Stimulated activated CD8-positive, alpha-beta memory T cell treated with anti-CD3 and anti-CD28 coated beads, Interleukin-7, amount 100 ng/mL, for 4 hours (primary cell): ENCODE measurements at places on chromosomes 12 and 14.

- no peak for DNase-seq
Measured at GRCh38 chr12:87520968-87521367, 508.2 kb downstream of the C12orf50 start.

- no peak for DNase-seq
Measured at GRCh38 chr12:121346747-121347146, 5.5 kb downstream of the ANAPC5 start.

DNA sequence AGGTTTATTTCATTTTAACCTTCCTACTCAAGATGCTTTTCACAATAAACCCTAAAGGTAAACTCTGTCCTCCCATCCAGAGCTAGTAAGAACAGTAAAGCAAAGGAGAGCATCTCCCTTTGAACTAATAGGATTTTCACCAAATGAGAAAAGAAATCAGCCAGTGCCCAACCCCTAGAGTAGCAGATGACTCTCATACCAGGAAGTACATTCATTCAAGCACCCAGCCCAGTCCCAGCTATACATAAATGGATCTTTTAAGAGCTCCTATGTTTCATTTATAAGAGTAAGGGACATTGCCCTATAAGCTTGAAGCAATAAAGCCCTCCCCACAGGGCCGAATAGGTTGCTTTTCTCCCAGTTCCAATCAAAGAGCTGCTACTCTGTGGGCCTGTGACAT, 7.6 kb downstream of the BAZ2A start:
- no peak for DNase-seq

- DNase-seq, result no peak
Measured at GRCh38 chr12:50006754-50007442, 18.4 kb downstream of the RACGAP1 start.

- DNase-seq, result no peak
Measured at GRCh38 chr14:69613312-69614073, 2.1 kb downstream of the SUSD6 start.

GRCh38 chr12:7479771-7480170, 23.8 kb downstream of the CD163 start:
- no peak for DNase-seq

DNA sequence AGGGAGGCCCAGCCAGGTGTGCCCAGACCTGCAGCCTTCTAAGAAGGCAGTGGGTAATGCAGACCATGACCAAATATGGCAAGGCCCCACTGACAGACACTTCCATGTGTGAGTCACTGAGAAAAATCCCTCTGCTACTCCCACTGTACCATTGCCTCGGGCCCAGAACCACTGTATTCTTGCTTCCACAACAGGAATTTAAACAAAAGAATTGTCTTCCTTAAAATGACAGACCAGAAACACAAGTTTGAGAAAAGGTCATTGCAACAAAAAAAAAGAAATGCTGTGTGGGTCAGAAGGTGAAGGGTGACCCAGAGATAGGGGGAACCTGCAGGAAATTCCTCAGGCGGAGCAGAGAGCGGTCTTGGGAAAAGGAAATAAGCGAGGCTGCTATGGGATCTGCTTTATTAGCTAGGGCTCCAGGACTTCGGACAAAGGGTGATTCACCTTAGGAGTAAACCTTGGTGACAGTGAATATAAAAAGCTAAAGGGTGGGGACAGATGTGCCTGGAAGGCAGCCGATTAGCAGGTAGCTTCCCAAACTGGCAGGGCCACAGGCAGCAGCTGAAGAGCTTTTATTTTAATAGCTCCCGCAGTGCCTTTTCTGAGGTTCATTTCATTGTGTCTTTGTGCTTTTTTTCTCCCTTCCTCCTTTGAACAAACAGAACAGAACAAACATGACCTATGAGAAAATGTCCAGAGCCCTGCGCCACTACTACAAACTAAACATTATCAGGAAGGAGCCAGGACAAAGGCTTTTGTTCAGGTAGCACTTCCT, 185.3 kb upstream of the BCL2L14 start:
- DNase-seq, result no peak

GRCh38 chr12:828726-829395, 76.5 kb downstream of the WNK1 start:
- no peak for DNase-seq

DNA sequence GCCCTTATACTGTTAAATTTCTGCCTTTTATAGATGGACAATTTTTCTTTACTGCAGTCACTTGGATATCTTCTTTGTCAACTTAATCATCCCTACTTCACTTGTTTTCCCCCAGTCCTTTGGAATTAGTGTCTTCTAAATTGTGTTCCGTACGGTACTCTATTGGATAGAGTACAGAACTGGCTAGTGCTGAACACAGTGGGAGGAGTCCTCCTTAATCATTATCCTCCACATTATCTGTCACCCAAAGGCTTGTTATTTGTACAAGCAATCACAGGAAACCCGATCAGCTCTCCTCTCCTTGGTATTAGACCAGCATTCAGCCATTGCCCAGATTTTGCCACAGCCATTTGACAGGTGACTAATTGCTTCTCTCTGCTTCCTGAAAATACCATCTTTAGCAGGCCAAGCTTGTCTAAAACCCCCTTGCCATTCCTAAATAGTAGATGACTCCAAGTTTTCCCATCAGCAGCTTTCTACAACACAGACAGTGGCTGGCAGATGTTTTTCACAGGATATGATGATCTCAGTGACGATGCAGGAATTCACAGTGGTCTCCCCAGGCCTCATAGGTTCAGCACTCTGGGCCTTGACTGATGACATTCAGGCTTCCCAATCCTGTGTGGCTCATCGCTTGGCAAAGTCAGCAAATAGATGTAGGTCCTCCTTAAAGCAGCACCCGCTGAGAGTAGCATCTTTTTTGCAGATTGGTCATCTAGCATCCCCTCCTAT, 216.0 kb upstream of the RGS6 start:
- no peak for DNase-seq

- DNase-seq, result no peak
Measured at GRCh38 chr12:82672811-82673495, 13.8 kb upstream of the TMTC2 start.

GRCh38 chr12:116878567-116879508, 2.4 kb downstream of the HRK start:
- no peak for DNase-seq

- no peak for DNase-seq
Measured at GRCh38 chr14:102819747-102820330, 42.6 kb downstream of the TRAF3 start.

GRCh38 chr12:107464644-107465043, 221.0 kb upstream of the PWP1 start:
- no peak for DNase-seq

DNA sequence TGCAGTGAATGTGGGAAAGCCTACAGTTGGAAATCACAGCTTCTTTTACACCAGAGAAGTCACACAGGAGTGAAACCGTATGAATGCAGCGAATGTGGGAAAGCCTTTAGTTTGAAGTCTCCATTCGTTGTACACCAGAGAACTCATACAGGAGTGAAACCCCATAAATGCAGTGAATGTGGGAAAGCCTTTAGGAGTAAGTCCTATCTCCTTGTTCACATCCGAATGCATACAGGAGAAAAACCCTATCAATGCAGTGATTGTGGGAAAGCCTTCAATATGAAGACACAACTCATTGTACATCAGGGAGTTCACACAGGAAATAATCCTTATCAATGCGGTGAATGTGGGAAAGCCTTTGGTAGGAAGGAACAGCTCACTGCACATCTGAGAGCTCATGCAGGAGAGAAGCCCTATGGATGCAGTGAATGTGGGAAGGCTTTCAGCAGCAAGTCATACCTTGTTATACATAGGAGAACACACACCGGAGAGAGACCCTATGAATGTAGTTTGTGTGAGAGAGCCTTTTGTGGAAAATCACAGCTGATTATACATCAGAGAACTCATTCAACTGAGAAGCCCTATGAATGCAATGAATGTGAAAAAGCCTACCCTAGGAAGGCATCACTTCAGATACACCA, 24.6 kb downstream of the ZNF26 start:
- DNase-seq, result no peak

DNA sequence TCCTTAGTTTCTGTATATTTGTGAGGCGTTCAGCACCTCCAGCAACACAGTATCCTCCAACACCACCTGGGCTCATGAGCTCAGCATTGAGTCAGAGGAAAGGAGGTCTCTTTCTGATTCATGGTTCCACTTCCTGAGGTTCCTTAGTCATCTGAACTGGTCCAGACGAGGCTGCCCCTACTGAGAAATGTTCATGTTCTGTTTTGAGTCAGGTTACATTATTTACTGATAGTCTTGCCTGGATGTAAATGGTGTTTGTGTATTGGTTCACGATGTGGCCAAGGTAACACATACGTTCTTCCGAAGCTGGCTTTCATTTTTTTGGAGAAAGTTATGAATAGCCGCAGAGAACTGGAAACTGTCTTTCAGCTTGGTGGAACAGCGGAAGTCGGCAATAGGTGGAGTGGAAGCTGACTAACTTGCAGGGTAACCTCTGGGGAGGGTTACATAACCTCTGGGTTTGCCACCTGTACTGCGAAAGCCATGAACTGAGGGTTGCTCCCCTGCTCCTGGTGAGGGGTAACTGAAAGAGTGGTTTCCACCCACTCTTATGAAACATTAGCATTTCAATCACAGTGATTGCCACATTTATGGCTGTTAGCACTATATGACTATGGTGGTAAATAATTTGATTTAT, 42.2 kb upstream of the MANSC4 start:
- DNase-seq, result peak; percentile 50

DNA sequence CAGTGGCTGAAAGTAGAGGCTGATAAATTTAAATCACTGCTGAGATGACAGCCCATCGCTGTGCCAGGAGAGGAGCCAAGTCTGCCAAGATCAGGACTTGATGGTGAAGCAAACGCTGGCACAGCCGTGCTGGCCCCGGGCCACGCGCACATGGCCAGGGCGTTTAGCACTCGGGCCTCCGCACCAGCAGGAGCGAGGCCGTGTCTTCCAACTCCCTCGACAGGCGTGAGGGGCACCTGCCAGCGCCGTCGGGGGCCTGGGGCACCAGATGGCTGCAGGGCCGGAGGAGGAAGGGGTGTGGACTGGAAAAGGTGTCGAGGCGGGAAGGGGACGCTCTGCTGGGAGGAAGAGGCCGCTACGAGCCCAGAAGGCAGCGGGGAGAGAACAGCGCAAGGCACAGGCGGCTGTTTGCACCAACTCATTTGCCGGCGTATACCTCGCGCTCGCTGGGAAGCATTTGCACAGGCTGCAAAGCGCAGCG, 29.5 kb downstream of the RIMBP2 start:
- DNase-seq, result no peak

- no peak for DNase-seq
Measured at GRCh38 chr12:79063258-79063657, 198.7 kb downstream of the SYT1 start.

DNA sequence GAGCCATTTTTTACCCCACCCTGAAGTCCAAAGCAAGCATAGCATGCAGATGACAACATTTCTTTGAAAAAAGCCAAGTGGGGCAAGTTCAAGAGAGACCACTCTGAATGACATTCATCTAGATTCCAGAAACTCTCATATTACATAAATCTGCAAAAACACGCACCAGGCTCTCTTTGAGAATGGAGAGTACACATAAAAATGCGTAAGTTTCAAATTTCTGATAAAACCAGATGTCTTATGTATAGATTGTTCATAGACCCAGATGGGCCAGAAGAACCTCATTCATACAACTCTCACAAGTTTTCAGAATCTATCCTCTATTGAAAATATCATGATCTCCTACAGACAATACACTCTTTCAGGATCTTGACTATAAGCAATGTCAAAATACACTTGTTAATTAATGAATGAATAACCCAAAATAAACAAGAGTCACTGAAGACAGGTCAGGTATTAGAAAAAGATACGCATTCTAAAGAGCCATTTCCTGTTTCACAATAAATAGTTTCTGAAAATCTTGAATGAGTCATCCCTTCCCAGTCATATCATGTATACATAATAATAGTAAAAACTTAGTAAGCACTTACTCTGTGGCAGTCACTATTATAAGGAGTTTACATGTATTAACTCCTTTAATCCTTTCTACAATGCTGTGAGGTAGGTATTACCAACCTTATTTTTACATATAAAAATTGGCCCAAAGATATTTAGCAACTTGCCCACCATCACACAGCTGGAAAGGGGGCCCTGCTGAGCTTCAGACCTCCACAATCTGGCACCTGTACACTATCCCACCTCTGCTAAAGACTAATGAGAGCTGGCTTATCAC, 72.0 kb downstream of the PPP2R5E start:
- DNase-seq, result no peak

DNA sequence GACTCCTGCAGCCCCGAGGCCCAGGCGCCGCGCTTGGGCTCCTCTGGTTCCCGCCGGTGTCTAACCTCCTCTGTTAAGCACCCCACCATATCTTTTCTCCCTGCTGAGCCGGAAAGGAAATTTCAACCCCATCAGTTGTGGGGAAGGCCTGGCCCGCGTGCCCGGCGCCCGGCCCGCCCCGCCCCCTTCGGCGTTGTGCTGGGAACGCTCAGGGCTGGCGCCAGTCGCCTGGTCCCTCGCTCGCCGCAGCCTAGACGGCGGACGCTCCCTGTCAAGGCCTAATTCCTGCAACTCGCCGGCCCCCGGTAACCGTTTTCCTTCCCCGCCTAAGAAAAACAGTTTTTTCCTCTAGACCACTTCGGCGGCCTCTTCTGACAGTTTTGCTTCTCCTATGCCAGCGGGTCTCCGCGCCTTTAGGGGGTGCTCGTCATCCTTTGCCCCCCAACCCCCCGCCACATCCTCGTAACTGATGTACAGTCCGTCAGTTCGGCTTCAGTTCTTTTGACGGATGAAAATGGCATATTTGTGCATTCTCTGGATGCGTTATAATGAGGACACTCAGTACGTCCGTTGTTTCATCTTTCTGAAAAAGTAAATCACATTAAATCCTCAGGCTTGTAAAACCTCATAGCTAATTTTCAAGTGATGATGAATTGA, 506 bp upstream of the NAP1L1 start:
- peak; percentile 42 for DNase-seq

DNA sequence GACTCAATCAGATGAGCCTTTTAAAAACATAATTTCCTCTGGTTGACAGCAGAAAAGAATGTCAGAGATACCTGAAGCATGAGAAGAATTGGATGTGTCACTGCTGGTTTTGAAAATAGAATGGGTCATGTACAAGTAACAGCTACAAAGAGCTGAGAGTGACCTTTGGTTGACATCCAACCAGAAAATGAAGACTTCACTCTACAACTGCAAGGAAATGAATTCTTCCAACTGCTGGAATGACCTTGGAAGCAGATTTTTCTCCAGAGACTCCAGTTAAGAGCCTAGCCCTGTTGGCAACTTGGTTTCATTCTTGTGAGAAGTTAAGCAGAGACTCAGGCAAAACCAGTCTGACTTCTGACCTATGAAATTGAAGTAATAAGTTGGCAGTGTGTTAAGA, 505.9 kb downstream of the SLC16A7 start:
- no peak for DNase-seq

- no peak for DNase-seq
Measured at GRCh38 chr12:39459027-39459434, 16.1 kb upstream of the KIF21A start.

- DNase-seq, result no peak
Measured at GRCh38 chr12:116160231-116160630, 117.3 kb downstream of the MED13L start.
